ENCODE measurements at places on chromosomes 16 and 17.

DNA sequence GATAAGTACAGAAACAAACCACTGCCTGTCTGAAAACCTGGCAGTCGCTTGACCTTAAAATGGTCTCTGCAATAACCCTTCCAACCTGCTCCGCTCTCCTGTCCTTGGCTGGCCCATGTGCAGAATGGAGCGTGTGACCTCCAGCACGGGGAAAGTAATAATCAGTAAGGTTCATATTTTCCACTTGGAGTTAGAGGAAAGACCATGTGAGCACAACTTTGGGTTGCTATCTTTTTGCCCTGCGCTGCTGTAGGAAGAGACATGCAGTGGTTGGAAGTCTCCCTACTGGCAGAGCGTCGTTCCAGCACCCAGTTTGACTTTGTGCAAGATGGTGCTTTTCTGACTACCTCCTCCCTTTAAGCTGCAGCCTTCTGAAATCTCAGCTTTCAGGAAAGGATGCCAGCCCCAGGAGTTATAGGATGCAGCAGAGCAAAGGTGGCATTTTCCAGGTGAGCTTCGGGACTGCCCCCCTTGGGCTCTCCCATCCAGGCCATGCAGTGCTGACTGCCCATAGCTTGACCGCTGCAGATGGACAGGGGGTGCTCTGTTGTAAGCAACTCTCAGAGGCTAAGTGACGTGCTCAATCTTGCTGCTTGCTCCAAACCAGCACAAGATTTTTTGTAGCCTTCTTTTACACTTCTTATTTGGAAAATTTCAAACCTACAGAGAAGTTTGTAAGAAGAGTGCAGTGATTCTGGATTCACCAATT is 110.7 kb upstream of the NOL11 start:
- DNase-seq = no peak

GRCh38 chr17:12365805-12366204 is 299.9 kb upstream of the MYOCD start:
- no peak for DNase-seq

- no peak for DNase-seq
Measured at GRCh38 chr16:79429381-79430190, 171.0 kb downstream of the MAF start.

- no peak for DNase-seq
Measured at GRCh38 chr17:65219124-65219523, 82.0 kb downstream of the RGS9 start.

DNA sequence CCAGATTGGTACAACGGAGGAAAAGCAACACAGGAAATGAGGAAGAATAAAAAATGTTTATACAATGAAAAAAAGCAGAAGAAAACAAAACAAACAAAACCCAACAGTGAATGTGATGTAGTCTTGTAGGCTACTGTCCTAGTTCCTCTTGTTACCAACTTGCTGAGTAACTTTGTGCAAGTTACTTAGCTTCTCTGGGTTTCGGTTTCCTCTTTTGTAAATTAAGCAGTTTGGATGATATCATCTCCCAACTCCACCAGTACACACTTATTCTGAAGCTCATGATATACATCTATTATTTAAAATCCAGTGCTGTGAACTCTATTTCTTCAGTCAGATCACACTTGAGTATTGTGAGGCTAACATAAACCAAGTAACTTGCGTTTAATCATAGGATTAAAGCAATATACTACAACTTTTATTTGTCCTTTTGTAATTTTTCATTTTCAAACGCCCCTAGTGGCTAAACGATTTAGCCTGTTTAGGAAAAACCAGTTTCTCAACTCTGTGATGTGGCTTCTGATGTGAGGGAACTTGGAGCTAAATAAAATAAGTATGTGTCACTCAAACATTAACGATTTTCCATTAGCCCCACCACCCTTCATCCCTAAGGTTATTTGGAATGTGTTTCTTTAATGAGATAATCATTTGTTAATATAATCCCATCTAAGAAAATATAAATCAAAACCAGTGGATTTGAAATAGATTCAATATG is 1.4 kb upstream of the UNK start:
- no peak for DNase-seq

DNA sequence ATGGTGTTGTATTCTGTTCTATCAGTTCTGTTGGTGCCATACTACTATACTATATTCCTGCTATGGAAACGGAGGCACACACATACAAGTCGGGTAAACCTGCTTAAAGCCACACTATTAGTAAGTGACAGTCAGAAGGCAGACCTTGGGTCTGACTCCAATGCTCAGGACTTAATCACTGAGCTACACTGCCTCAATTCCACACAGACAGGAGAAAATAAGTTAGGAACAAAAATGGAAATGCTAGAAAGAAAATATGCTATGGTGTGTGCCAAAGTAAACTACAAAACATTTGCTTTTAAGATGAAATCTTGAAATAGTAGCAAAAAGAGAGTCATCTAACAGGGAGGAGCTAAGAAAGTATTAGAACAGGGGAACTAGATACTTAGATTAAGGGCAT is 48.1 kb downstream of the MYO1D start:
- no peak for DNase-seq

DNA sequence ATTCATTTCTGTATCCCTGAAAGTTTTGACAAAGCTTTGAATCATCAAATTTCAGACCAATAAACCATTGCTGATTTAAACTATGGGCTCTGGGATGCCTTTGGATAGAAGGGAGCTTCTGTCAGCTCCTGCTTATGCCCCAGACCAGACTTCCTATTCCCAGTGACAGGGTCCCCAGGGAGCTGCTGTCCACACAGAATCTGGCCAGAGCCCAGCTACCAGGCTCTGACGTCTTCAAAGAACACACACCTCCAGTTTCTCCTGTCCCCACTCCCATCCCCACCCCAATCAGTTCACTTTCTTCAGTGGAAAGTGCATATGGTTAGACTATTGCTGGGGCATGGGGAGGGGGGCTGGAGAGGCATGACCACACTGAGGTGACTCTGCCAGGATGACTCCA is 51.6 kb upstream of the SREBF1 start:
- DNase-seq = no peak

GRCh38 chr16:50455288-50455845 is 86.6 kb upstream of the BRD7 start:
- DNase-seq = no peak

- no peak for DNase-seq
Measured at GRCh38 chr17:31293581-31293980, 3.5 kb downstream of the OMG start.

- DNase-seq = no peak
Measured at GRCh38 chr16:66486199-66486772, 59.2 kb downstream of the BEAN1 start.

All from islet precursor cell (in vitro differentiated cells).